Activated CD4-positive, alpha-beta memory T cell treated with anti-CD3 and anti-CD28 coated beads for 36 hours (primary cell): ENCODE measurements at places on chromosomes 12 and 14.

DNA sequence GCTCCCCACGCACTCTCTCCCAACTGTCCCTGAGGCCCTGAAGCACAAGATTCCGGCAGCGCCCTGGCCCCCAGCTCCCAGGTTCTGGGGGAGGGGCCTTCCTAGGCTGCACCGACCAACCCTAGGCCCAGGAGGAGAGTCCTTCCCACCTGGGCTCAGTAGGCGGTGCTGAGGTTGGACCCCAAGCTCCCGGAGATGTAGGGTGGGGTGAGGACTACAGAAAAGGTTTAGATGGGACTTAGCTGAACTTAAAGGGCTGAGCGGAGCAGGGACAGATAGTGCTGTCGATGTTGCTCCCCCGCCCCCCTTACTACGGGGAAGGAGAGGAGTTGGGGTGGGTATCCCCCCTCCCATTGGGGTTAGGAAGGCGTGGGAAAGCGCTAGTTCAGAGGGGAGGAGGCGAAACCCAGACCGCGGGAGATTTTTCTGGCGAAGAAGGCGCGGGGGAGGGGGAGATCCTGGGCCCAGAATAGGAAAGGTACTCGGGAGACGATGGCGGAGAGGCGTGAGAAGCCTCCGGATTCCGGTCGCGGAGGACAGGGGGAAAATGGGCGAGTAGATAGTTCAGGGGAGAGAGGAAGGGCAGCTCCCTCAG, 4.2 kb upstream of the BAZ2A start:
- DNase-seq: peak; percentile 50

- no peak for DNase-seq
Observed at GRCh38 chr14:81095539-81095938, 125.2 kb downstream of the GTF2A1 start.

- DNase-seq: no peak
Observed at GRCh38 chr14:53027041-53027440, 76.2 kb upstream of the FERMT2 start.

- DNase-seq: peak; percentile 82
Observed at GRCh38 chr12:49347311-49348193, 864 bp downstream of the DNAJC22 start.

DNA sequence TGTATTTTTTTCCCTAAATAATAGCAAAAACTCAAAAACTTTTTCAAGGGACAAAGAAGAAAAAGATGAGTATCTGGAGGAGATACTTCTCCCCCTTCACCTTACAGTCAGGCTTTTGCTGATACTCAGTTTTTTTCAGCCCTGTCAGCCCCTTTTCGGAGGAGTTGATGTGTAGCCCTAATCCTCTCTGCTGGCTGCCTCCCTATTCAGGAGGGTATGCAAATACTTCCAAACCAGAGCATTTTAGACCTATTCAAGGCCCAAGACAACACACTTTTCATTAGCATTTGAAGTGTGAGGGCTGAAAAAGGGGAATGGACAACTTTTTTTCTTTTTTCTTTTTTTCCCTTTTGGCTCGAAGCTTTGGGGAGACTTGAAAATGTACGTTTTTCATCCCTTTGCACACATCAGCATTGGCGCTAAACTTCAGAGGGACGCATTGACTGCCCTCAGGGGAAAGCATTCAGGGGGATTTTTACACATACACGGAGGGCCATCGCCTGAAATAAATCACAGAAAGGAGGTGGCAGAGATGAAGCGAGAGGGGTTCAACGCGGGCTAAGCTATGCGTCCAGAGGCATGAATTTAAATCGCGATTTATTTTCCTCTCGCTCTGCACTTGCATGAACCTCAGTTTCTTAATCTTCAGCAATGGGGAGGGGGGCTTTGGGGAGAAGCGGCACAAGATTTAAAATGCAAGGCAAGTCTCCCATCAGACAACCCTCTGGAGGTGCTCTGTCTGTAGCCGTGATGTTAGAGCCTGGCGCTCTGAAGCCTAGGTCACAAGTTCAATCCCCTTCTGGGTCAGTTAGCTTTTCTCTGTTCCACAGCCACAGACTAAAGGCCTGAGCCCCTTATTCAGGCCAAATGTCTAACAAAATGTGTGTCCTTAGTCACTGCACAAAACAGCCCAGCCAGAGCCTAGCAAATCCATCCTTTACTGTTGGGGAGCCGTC, 86.3 kb downstream of the ASCL1 start:
- DNase-seq: no peak

DNA sequence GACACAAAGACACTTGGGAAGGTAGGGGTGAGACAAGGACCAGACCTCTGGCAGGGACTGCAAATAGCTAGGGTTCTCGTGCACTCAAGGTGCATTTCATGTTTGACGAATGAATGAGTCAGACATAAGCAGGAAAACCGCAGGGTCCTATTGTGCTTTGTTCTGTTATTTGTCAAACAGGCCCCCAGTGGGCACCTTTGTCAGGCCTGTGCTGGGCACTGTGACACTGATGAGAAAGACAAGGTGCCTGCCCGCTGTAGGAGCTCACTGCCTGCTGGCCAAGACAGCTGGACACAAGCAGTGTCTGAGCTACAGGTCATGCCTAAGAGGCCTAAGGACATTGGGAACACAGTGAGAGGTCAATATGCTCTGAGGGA, 2.3 kb downstream of the OTUB2 start:
- DNase-seq: peak; percentile 75

GRCh38 chr12:64669270-64669842, 59.1 kb downstream of the RASSF3 start:
- peak; percentile 50 for DNase-seq

GRCh38 chr14:35883677-35884293, 57.6 kb downstream of the BRMS1L start:
- peak; percentile 28 for DNase-seq

DNA sequence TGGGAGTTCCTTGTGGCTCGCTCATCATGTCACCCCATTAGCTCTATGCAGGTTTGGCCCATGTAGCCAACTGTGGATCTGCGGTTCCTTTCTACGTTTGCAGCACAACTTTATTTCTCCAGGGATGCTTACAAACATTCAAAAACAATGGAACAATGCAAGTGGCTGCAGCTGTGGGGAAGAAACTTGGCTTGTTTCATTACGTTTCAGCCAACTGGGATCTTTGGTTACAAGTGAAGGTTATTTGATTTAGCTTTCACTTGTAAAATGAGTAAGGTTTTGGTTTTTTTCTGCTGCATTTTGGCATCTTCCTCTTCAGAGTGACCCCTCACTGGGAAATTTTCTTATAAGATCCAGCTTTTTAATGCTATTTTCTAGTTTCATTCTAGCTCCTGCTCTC, 105.9 kb downstream of the PLXNC1 start:
- no peak for DNase-seq

- DNase-seq: no peak
Observed at GRCh38 chr14:79643132-79643531, 568.2 kb downstream of the DIO2 start.

- no peak for DNase-seq
Observed at GRCh38 chr14:104080376-104081260, 4.9 kb upstream of the ASPG start.

GRCh38 chr14:36553656-36554260, 28.7 kb downstream of the NKX2-8 start:
- DNase-seq: no peak

DNA sequence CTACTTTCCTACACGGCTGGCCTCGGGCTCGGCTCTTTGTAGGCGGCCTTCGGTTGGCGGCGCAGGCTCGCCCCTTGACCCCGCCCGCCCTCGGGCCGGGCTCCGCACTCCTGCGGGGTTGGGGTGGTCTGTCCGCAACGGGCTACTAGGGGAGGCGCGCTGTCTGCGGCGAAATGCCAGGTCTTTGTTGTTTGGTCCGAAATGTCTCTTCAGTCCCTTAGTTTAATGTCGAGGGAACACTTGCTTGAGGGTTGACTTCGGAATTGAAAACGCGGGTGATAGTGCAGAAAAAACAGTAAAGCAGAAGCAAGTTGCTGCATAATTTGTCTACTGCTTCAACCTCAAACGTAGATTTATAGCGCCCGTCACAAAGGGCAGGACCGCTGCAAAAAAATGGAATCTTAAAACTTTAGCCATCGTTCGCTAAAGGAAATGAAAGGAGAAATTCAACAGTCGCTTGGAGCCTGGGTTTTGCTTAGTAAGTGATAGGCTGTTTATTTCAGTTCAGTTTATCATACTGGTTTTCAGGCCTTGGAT, 390 bp downstream of the JKAMP start:
- DNase-seq: no peak

DNA sequence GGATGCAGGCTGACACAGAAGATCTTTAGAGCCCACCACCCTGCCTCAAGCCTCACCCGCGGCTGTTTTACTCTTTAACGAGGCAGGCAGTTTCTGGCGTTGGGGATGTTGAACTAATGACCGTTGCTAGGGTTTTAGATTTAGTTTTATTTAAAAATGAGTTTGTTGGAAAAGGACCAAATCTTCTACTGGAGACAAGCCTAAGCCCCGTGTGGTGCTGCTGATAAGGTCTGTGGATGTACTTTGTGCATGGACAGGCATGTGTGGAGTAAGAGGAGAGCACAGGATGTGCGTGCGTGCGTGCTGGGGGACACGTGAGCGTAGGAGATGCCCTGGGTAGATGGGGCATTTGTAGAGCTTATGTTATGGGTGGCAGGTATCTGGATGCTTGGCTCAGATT, 5.7 kb downstream of the NTF3 start:
- DNase-seq: no peak

- no peak for DNase-seq
Observed at GRCh38 chr14:89399594-89400068, 17.4 kb downstream of the FOXN3 start.

- no peak for DNase-seq
Observed at GRCh38 chr12:48118284-48118871, 786 bp upstream of the PFKM start.

DNA sequence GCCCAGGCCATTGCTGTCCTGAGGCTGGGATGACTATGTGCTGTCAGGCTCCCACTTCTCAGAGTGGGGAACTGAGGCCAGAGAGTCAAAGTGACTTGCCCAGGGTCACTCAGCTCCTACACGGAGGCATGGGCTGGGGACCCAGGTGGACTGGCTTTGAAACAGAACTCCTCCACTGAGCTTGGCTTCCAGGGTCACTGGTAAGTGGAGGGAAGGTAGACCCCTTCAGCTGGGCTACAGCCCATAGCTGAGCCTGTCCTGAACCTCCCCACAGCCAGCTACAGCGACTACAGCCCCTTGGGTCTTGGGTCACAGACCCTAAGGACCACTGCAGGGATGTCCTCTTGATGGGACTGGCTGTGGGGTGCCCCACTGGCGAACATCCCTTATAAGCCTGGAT, 40.3 kb upstream of the TRAF3 start:
- DNase-seq: no peak

GRCh38 chr12:108721824-108722223, 9.5 kb downstream of the CORO1C start:
- DNase-seq: no peak

- DNase-seq: peak; percentile 84
Observed at GRCh38 chr14:24329736-24330135, 5.1 kb downstream of the ADCY4 start.

- DNase-seq: no peak
Observed at GRCh38 chr14:68408680-68409079, 384.2 kb downstream of the ZFP36L1 start.

- DNase-seq: no peak
Observed at GRCh38 chr12:114431902-114432301, 26.0 kb upstream of the TBX5 start.

- DNase-seq: no peak
Observed at GRCh38 chr12:6123258-6123657, 1.2 kb downstream of the VWF start.

GRCh38 chr14:74490486-74490885, 2.6 kb downstream of the NPC2 start:
- DNase-seq: no peak

- DNase-seq: no peak
Observed at GRCh38 chr14:99589651-99590530, 14.1 kb downstream of the CCDC85C start.

GRCh38 chr12:29710104-29710503, 73.6 kb downstream of the TMTC1 start:
- DNase-seq: no peak

- no peak for DNase-seq
Observed at GRCh38 chr12:108727161-108727560, 4.2 kb downstream of the CORO1C start.

DNA sequence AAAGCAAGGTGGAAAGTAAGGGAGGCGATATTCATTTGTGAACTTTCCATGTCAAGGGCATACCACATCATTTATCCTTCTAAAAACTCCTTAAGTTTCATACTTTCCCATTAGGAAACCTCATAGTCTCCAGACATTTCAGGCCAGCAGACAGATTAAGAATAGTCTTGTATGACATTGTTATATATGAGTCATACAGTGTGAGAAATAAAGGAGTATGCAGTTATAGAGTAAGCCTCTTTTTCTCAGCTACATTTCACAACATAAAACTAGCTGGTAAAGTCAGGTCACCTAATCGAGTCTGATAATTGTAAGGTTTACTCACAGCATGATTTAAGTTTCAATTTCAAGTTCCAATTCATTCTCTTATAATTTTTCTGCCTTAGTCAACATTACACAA, 164.3 kb downstream of the GRIP1 start:
- DNase-seq: no peak

- DNase-seq: no peak
Observed at GRCh38 chr12:21675641-21676040, 18.0 kb upstream of the LDHB start.

DNA sequence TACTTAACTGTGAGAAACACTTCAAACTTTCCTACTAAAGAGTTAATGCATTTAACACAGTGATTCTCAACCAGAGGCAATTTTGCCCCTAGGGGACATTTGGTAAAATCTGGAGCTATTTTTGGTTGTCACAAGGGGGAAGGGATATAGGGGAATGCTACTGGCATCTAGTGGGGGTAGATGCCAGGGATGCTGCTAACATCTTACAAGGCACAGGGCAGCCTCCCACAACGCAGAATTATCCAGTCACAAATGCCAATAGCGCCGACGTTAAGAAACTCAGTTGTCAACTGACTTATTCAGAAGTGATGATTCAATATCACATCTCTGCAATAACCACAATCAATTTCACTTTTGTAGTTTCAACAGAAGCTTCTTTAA, 2.0 kb downstream of the EEA1 start:
- peak; percentile 73 for DNase-seq

- peak; percentile 2 for DNase-seq
Observed at GRCh38 chr14:100530270-100531072, 56.7 kb downstream of the BEGAIN start.

DNA sequence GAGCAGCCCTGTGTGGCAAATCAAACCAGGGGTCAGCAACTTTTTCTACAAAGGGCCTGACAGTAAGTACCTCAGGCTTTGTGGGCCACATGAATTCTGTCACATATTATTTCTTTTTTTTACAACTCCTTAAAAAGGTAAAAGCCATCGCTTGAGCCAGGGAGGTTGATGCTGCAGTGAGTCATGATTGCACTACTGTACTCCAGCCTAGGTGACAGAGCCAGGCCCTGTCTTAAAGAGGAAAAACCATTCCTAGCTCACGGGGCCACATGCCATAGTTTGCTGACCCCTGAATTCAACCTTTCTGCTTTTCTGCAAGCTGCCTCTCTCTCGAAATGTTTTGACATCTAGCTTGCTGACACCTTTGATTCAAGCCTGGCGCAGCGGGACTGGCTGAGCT, 55.1 kb upstream of the CORO1C start:
- DNase-seq: no peak

DNA sequence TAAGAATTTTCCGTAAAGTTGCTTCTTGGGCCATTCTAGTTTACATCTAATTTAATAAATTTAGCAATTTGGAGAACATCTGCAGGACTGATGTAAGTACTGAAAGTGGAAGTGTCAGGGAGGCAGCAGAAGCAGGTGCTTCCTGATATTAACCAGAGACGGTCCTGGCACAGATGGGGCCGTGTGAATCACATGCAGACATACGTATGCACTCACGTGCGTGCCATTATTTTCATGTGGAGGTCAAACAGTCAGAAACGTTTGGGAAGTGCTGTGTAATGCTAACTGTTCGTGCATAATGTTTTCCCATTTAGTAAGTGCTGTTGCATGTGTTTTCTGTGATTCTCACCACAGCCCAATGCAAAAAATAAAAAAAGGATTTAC, 87.8 kb upstream of the DYNC1H1 start:
- peak; percentile 87 for DNase-seq
